ENCODE measurements at places on chromosomes 13 and 19. TPM values are rescaled to one million over a fixed set of nuclear protein-coding genes. Genes with fewer than 3 reads are reported as not detected.

Gene EBI3
- 7.2 TPM for total RNA-seq

Gene CGB3
- not detected for total RNA-seq

Gene MAMSTR
- 1.0 TPM for total RNA-seq

Gene ZSCAN22
- total RNA-seq: 2.9 TPM

Gene CDX2
- not detected for total RNA-seq

Gene TPTE2
- total RNA-seq: 0.27 TPM

Gene KLK12
- total RNA-seq: not detected

Gene USHBP1
- not detected for total RNA-seq
